ENCODE measurements at places on chromosomes 7 and 10.

- DNase-seq = no peak
Observed at GRCh38 chr7:104967088-104967487, 46.9 kb upstream of the KMT2E start.

DNA sequence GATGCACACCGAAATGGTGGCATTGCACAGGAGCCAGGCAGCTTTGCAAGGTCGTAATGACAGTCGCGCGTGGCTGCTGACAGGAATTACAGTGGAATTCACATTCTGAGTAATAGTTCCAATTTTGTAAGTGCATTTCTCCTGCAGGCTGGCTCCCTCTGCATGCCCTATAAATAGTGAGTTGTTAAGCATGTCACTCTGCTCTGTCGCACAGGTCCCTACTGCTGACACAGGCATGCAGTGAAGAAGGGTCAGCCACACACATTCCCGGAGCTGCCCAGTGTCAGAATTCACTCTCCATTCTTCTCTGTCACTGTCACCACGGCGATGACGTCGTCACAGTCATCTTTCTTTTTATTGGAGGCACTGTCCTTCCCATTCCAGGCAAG lies 49.2 kb upstream of the SHH start:
- DNase-seq = no peak

DNA sequence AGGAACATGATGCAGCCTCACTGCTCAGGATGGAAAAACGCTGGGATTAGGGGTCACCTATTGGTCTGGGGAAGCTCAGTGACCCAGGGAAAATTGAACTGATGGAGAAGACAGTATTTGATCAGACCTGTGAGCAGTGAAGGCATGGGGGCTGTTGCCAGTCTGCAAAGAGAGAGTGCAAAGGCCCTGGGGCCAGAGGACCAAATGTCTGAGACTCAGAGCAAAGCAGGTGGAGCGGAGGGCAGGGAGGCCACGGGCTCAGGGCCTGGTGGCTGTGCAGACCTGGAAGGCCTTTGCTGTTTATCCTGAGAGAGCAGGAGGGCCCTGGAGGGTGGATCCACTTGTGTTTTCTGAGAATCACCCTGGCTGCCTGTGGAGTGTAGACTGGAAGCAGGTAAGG lies 67.1 kb downstream of the INPP5A start:
- no peak for DNase-seq

DNA sequence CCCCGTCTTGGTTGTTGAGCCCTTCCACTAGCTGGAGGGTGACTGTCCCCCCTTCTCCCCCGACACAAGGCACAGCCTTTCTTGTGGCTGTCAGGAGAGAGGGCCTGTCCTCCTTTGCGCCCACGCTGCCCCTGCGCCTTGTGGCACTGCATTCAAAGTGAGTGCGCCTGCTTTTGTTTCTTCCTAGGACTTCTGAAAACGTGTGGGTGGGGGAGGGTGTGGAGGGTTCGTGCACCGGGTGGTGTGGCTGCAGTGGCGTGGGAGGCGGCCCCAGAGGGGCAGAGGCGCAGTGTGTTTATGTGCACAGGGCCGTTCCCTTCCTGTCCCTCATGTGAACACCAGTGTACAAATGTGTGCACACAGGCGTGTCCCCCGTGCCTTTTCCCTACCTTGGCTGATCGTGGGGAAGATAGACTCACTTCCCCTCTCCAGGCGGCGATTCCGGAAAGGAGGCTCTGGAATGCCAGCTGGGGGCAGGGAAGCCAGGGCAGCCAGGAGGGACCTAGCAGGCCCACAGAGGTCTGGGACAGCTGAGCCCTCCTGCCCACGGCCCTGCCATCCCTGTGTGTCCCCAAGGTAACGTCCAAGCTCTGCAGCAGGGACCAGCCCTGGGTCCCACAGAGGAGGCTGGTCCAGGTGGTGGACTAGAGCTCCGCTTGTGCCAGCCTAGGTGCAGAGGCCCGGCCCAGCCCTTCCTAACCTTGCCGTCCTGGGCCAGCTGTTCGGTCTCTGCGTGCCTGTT lies 88.8 kb downstream of the LHPP start:
- no peak for DNase-seq

GRCh38 chr7:127870231-127870907 lies 160.9 kb downstream of the LRRC4 start:
- no peak for DNase-seq

DNA sequence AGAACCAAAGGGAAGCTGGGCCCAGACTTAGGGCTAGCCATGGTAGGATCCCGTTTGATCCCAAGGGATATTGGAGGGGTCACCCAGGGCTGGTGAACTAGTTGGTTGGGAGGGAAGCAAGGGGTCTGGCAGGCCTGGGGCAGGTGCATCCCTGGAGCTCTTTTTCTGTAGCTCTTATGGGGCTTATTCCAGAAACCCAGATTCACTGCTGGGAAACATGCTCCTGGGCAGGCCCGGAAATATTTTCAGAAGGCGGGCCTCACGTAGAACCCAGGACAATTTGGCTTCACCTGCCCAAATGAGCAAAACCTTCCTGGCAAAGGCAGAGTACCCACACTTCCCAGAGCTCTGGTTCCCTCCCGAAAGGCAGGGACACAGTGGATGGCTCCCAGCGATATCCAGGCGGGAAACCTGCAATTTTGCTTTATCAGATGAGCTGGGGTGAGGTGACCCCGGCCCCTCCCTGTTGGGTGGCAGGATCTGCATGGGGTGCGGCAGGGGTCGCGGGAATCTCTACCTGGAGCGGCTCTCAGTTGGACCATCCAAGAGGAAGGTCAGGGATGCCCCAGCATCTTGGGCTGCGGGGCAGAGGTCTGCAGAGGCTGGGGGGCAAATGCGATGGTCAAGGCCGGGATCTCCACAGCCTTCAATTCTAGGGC lies 533.9 kb downstream of the TCERG1L start:
- DNase-seq = no peak

DNA sequence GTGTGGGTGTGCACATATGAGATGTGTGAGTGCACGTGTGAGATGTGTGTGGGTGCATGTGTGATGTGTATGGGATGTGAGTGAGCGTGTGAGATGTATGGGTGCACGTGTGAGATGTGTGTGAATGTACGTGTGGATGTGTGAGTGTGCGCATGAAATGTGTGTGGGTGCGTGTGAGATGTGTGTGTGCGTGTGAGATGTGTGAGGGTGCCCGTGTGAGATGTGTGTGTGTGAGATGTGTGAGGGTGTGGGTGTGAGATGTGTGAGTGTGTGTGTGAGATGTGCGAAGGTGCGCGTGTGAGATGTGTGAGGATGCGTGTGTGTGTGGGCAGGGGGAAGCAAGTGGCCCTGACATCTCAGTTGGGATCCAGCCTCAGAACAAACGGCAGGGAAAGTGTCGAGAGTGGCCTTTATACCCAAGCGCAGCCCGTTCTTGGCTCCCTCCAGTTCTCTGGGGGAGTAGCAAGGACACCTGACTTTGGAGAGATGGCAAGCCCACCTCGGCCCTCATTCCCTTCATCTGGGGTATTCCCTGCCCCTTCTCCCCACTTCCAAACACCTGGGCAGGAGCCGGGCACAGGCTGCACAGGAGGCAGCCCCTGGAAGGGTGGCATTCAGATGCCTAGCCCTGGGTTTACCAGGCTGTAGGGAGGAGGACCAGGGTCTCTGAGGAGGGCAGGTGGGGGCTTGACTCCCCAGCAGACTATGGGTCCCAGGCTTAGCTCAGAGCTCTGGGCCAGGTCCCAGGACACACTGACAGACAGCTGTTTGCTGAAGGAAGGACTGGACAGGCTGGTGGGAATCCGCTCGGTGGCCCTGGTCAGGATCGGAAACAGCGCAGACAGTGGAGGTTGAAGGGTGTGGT lies 31.6 kb downstream of the PPIF start:
- no peak for DNase-seq

DNA sequence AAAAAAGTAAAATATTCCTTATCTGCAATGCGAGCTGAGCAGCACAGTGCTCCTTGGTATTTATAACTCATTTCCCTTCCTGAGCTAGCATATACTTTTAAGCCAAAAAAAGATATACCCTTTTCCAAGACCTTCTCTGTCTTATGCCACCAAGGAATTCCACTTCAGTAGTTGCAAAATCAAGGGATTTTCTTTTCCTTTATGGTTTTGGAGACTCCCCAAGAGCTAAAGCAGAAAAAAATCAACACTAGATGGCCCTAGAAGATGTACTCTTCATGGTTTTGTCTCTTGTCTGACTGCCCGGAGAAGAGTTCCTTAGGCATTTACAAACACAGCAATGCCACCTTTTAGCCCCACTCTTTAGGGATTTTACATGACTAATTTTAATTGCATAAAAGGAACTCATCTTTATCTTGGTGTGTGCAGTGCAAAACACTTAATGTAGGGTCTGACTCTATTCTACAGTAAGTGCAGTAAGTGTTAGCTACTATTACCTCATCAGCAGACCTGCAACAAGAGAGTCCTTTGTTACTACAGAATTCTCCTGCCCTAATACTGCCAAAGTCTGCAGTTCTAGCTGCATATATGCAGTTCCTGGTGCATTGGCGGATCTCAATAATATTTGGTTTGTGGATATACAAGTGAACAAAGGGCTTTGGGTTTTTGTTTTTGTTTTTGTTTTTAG lies 443.3 kb downstream of the GFRA1 start:
- no peak for DNase-seq

DNA sequence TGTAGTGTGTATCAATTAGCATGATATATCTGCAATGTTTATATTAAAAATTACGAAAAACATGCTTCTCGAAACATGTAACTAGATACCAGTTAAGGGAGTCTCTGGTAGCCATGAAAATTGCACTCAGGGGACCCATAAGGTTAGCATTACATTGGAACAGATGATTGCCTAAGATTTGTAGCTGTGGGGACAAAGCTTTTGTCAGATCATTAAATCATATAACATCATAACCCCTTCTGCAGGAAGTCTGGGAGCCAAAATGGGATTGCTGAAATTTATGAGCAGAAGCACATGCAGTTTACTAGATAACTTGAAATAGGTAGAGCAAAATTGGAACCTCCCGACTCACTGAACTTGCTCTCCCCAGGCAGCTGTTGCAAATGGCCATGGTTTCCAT lies 235.0 kb upstream of the IGFBP3 start:
- DNase-seq = no peak

DNA sequence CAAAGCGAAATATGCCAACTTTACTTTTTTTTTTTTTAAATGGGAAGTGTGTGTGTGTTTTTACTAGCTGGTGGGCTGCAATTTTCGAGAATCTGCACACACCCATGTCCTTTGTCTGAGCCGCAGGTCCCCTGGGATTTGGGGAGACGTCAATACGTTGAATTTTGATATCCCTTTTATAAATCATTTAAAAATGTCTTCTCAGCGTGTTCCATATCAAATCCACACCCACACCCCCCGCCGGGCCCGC lies 404 bp upstream of the FMC1 start:
- DNase-seq = no peak

GRCh38 chr7:51455948-51456347 lies 139.3 kb upstream of the COBL start:
- no peak for DNase-seq

DNA sequence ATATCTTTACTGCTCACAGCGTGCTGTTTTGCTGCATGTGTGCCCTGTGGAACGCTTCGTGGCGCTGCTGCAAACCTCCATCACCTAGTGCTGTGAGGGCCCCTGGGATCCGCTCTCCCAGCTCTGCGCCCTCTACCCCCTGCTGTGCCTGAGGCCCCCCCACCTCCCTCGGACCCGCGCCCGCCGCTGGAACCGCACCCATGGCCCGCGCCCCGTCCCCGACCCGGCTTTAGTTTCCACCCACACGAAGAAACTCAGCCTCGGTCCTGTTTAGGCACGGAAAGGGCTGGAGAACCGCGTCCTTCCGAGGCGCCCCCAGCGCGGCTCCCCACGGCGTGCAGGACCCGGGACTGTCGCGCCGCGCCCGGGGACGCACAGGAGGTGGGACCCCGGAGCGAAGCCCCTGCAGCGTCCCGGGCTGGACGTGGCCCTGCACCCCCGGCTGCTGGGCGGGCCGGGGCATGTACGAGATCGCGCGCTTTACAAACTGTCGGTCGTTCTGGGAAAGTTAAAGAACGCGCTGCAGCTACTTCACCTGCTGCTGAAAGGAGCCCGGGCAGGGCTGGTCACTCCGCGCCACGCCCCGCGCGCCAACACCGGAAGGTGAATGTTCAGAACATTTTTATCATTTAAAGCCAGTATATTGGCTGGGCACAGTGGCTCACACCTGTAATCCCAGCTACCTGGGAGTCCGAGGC lies 54.3 kb downstream of the BMS1 start:
- DNase-seq = no peak

GRCh38 chr7:144032516-144032915 lies 16.2 kb upstream of the OR2A5 start:
- DNase-seq = no peak

DNA sequence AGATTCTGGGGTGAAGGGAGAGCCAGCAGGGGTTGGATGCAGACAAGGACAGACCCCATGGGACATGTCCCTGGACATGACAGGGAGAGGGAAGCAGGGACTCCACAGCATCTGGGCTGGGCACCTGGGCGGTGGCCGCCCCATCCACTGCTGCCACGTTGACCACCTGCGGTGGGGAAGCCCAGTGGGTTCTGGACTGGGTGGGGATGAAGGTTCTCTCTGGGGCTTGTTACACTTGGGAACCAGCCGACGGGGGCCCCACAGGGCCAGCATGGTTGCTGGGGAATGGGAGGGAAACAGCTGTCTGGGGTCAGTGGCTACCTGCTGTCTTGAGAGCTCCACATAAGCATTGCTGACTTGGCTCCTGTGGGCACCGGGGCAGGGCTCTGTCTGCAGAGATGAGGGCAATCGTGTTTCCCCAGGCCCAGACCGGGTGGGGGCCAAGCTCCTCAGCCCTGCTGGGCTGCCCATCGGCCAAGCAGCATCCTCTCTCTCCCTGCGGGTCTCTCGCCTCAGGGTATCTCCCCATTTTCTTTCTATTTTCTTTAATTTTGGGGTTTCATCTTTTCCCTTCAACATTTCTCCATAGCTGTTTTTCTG lies 443.6 kb upstream of the PFKP start:
- DNase-seq = no peak

- DNase-seq = no peak
Observed at GRCh38 chr7:129774359-129774758, 162.8 kb downstream of the NRF1 start.

DNA sequence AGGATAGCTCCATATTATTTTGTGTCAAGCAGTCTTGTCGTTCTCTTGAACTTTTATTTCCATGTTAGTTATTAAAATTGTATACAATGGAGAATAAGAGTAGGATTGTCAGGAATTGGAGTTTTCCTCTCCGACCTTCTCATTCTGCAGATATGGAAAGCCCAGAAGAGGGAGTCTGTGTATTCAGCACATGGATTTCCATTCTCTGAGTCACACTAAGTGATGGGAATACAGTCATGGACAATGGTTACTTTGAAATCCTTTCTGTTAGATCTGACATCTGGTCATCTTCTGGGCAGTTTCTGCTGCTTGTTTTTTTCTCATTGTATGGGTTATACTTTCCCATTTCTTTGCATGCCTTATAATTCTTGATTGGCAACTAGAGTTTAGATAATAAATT lies 5.0 kb upstream of the TASOR2 start:
- DNase-seq = no peak

Measured in memory B cell (primary cell).